ENCODE measurements at places on chromosomes 1 and 21. TPM values are rescaled to one million over a fixed set of nuclear protein-coding genes. Genes with fewer than 3 reads are reported as not detected.

DNA sequence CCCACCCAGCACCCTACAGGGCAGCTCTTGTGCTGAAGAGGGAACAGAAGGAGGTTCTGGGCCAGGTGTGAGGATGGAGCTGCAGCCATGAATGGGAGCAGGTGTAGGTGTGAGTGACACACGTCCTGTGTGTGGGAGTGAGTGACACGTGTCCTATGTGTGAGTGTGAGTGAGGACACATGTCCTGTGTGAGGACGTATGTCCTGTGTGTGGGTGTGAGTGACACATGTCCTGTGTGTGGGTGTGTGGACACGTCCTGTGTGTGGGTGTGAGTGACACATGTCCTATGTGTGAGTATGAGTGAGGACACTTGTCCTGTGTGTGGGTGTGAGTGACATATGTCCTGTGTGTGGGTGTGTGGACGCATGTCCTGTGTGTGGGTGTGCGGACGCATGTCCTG, 26.4 kb downstream of the MEGF6 start:
- no peak for DNase-seq

GRCh38 chr1:94633051-94633450, 91.5 kb upstream of the F3 start:
- no peak for DNase-seq

GRCh38 chr1:160169553-160170399, 18.4 kb downstream of the ATP1A4 start:
- no peak for DNase-seq

GRCh38 chr1:222081859-222082258, 340.0 kb upstream of the DUSP10 start:
- no peak for DNase-seq

DNA sequence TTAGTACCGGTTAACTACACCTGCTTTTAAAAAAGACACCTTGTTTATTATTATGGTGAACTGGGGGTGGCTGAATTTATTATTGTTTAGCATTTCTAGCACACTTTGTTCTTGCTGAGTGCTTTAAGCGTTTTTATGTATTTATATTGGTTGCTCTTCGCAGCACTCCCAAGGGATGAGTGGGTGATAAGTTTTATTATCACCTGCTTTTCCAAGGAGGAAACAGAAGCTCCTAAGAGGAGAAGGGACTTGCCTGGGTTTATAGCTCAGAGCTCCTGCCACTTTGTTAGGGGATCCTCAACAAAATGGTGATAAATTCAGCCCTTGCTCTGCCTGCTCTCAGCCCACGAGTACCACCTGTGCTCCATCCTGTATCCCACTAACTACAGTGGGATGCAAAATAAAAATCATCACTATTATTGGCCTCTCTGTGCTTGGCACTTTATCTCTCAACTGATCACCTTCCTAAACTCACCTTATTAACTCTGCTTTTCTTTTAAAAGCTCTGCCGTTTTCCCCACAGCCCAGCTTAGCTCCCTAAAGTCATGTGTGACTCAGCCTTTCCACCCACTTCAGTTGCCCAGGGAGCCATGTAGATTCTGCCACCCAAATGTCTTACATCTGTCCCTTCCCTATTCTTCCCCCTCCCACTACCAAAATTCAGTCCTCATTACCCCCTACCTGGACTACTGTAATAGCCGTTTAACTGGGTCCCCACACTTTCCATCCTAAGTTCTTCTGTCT, 44.5 kb downstream of the BCL9 start:
- DNase-seq: no peak

- DNase-seq: no peak
Measured at GRCh38 chr1:46948629-46949416, 7.5 kb upstream of the CYP4A11 start.

- no peak for DNase-seq
Measured at GRCh38 chr21:14533499-14534428, 12.4 kb downstream of the SAMSN1 start.

- DNase-seq: no peak
Measured at GRCh38 chr21:42311160-42311559, 4.0 kb downstream of the TFF3 start.

- peak; percentile 2 for DNase-seq
Measured at GRCh38 chr1:34013958-34014737, 150.3 kb downstream of the HMGB4 start.

DNA sequence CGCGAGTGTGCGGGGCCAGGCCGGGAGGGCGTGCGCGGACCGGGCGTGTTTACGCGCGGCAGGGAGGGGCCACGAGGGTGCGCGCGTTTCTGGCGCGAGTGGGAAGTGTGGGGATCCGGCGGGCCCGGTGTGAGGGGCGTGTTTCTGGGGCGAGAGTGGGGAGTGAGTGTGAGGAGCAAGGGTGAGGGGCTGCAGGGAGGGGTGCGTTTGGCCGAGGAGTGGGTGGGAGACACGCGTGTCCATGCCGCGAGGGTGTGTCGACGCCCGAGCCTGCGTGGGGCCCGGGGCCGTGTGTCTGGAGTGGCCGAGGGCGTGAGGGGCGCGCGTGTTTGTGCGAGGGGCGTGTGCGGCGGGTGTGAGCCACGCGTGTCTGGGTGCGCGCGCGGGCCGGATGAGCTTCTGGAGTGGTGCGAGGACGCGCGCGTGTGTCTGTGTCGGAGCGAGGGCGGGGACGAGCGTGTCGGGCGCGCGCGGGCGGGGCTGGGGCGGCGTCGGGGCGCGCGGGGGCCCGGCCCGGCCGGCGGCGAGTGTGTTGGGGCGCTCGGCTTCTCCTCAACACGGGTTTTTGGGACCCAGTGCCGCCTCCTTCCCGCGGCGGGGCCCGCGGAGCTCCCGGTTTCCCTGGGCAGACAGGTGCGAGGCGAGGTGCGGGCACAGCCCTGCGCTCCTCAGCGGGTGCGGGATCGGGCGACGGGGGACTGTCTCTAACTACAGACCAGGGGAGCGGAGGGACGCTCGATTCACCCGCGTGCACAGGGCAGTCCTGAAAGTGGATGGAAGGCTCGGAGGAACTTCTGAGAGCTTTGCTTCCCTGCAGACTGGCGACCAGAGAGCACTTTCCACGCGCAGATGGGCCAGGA, 65.8 kb upstream of the VAMP3 start:
- peak; percentile 46 for DNase-seq

DNA sequence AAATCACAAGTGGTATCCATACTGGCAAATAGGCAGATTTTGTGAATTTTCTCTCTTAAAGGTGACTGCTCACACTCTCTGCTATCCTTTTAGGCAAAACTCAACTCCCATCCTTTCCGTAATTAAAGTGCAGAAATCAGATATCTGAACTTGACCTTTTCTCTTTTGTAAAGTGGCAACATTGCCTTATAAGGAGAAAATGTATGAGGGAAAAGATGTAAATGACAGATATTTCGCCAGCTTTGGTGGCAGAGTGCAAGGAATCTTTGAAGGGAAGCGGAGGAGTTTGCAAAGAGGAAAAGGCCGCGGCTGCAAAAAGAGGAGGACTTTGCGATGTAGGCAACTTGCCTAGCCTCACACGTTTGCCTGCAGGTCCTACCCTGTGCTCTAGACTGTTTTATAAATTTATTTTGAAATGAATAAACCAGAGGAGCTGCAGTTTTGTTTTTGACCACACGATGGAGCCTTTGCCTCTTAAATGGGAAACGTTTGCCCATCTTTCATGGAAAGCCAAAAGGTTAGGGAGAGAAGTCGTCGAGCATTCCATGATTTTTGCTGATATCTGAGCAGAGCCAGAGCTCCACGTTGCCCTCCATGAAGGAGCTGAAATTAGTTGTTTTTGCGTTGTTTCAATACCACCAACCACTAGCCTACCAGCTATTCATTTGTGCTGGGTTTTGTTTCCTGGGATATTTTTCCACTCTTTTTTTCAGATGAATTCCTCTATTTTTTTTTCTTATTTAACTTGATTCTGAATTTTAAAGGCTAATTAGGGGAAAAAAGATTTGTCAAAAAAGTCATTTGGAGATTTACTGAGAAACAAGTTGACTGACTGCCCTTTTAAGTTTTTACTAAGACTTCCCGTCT, 242.3 kb downstream of the LMX1A start:
- DNase-seq: peak; percentile 63

- no peak for DNase-seq
Measured at GRCh38 chr1:14822493-14822892, 224.0 kb downstream of the KAZN start.

- DNase-seq: peak; percentile 88
Measured at GRCh38 chr1:214441119-214441518, 110.3 kb downstream of the PTPN14 start.

GRCh38 chr1:27446496-27447020, 43.4 kb downstream of the WASF2 start:
- no peak for DNase-seq

DNA sequence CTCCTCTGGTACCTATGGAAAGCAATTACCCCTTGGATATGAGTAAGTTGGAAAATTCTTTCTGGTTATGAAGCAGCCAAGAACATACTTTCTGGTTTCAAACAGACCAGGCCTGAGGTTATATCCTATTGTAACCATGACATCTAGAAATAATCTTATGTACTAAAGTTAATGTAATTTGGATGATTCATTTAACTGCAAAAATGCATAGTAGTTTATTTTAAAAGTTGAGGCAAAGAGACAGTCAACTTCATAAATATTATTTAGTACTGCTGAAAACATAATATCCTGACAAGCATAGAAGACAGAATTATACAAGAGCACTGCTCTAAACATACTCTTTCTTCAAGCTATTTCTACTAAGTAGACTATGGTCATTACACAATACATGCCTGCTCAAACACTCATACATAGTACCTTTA, 25.5 kb downstream of the ODF2L start:
- peak; percentile 55 for DNase-seq

GRCh38 chr1:91761295-91761721, 124.6 kb downstream of the TGFBR3 start:
- peak; percentile 89 for DNase-seq

- DNase-seq: no peak
Measured at GRCh38 chr21:35699361-35699760, 361.0 kb downstream of the SETD4 start.

DNA sequence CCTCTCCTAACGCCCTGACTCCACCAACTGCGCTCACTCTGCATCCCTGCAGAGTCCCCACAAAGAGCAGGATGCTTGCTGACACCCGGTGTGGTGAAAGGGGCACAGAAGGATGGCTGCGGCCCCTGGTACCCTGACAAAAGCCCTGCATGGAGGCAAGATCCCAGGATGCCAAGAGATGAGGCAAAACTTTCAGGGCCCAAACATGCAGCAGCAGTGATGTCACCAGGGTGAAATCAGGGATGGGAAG, 36.6 kb downstream of the SLC9A1 start:
- no peak for DNase-seq

DNA sequence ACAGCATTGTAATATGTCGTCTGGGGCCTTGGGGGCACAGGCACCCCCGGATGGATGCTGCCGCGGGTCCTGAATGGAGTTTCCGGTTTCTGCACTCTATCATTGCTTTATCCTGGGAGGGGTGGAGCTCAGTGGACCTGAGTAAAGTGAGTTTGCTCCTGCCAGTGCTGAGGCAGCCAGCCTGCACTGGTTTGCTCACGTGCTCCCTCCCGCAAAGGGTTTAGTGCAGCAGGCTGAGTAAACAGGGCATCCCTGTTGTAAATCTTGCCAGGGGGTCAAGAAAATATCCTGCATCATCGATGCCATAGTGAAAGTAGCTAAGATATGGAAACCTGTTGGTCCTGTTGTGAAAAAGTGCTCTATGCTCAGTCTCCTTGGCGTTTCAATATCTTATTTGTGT, 85.6 kb upstream of the BRINP3 start:
- no peak for DNase-seq

GRCh38 chr1:212979340-212980122, 29.2 kb downstream of the VASH2 start:
- peak; percentile 86 for DNase-seq

- no peak for DNase-seq
Measured at GRCh38 chr1:26046246-26047095, 553 bp upstream of the SLC30A2 start.

GRCh38 chr1:17509363-17509762, 30.1 kb upstream of the ARHGEF10L start:
- no peak for DNase-seq

GRCh38 chr1:18266391-18266790, 158.8 kb downstream of the IGSF21 start:
- DNase-seq: no peak

GRCh38 chr1:154324669-154325582, at the start of gene ATP8B2:
TSS of gene ATP8B2 (plus strand) at chr1:154325525. CDS start at chr1:154328142, 2,617 bp downstream.
- peak; percentile 94 for DNase-seq

- no peak for DNase-seq
Measured at GRCh38 chr21:27645285-27645684, 678.4 kb upstream of the ADAMTS5 start.

DNA sequence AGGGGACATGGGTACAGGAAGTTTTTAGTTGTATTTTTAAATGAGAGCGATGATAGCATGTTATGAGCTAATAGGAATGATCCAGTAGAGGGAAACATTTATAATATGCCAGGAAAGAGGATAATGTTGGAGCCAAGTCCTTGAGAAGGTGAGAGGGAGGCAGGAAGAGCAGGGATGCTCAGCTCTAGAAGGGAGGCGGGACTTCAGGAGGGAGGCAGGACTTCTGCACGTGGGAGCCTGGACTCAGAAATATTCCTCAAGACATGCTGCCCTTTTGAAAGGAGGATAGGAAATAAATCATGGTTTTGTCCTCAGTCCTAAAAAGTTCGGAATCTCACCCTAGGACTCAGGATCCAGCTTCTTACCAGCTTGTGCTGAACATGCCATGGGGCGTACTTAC, 5.9 kb downstream of the ADARB1 start:
- DNase-seq: no peak

DNA sequence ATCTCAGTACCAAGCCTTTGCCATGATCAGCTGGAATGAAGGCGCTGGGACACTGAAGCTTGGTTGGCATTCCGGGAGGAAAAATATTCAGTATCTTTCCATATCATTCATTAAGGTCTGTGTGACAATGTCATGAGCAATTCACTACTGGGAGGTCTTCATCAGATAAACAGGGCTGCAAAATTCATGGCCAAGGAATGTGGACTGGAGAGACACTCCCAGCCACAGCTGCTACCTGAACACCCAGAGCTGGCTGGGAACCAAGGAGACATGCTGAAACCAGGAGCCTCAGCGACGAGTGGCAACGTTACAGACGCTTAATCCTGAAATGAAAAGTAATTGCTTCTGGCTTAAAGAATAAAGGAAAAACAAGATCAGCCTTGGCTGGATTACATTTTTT, 30.6 kb upstream of the DDAH1 start:
- DNase-seq: peak; percentile 62

The GPATCH2 gene
- total RNA-seq: 13.7 TPM

The ASTN1 gene
- 7.8 TPM for total RNA-seq

The MPL gene
- total RNA-seq: 0.09 TPM

The COL6A1 gene
- total RNA-seq: 292 TPM

The SNX7 gene
- 36.4 TPM for total RNA-seq

The KCNJ10 gene
- total RNA-seq: 0.35 TPM

The PLPPR4 gene
- 6.5 TPM for total RNA-seq

The S100A9 gene
- 17.8 TPM for total RNA-seq

The ACTA1 gene
- 2,334 TPM for total RNA-seq

The ERICH3 gene
- 0.04 TPM for total RNA-seq

The STUM gene
- 4.7 TPM for total RNA-seq

The CYP4X1 gene
- 3.0 TPM for total RNA-seq

The SH3D21 gene
- total RNA-seq: 2.3 TPM

The SMIM11 gene
- 5.5 TPM for total RNA-seq

The IVL gene
- not detected for total RNA-seq

The DRAXIN gene
- 0.27 TPM for total RNA-seq

The DENND2C gene
- total RNA-seq: 7.4 TPM

The SVBP gene
- 51.9 TPM for total RNA-seq

The UTS2 gene
- total RNA-seq: not detected

The SLC35F3 gene
- 0.62 TPM for total RNA-seq

The GIPC2 gene
- total RNA-seq: 0.84 TPM

The DAB1 gene
- 1.5 TPM for total RNA-seq

The SPRR3 gene
- total RNA-seq: not detected

The MPC2 gene
- total RNA-seq: 78.0 TPM

The ZNF496 gene
- total RNA-seq: 21.4 TPM

Data from muscle of leg (tissue), 16 donors.